T-helper 17 cell (primary cell): ENCODE measurements at places on chromosomes 1 and 21.

- DNase-seq, result no peak
These were observed 52.2 kb downstream of the EPB41 start for GRCh38 chr1:28966617-28967016.

DNA sequence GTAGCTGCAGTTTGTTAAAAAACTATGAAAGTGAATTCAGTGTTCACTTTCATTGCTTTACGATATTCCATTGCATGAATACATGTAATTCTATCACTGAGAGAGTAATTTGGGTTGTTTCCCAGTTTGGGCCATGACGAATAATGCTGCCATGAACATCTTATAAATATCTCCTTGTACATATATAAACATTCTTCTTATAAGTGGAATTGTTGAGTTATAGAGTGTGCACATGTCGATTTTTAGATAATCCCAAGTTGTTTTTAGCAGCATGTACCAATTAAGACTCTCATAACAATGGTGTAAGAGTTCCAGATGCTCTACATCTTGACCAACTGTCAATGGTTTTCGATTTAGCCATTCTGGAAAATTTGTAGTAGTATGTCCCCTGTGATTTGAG lies 40.9 kb downstream of the ALG6 start:
- no peak for DNase-seq

- no peak for DNase-seq
These were observed 217.6 kb downstream of the LYPLAL1 start for GRCh38 chr1:219391297-219391696.

DNA sequence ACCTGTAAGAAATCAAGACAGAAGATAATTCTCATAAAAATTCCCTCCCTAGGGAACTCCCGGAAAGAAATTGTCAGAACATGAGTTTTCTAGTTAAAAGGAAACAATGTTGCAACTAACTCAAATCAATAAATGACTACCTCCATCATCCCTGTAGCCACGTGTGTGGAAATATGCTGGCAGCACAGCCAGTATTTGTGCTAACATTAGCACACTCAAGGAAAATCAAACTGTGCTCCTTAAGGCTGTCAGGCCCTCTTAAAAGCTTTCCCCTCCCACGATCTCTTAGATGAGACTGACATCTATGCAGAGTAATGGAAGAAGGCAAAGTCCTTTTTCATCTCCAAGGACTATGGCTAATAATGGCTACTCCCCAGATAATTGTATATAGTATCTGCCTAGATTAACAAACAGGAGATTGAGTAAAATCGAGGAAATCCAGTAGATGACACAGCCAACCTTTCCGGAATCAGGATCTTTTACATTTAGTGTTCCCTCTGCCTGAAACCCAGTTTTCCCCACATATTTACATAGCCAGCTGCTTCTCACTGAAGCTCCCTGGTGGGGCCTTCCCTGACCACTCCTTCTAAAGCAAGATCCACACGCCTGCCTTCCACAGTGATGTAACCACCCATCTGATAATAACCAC lies 50.9 kb upstream of the NR5A2 start:
- no peak for DNase-seq

DNA sequence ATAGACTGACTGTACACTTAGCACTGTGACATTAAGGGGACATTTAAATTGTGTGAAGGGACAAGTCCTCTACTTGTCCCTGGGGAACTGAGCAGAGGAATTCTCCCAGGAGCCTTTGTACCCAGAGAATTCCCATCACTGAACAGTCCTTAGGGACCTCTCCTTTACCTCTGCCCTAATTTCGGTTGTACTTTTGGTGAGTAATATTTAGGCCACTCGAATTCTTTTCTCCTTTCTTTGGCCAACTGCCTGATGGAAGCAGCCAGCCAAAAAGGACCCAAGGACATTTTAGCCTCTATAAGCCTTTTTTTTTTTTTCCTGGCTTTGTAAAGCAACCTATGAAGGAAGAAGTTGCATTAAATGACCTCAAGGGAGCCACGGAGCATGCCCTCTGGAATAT lies 71.5 kb downstream of the NR5A2 start:
- DNase-seq, result no peak

- no peak for DNase-seq
These were observed 21.0 kb downstream of the RAB3GAP2 start for GRCh38 chr1:220251272-220251671.

DNA sequence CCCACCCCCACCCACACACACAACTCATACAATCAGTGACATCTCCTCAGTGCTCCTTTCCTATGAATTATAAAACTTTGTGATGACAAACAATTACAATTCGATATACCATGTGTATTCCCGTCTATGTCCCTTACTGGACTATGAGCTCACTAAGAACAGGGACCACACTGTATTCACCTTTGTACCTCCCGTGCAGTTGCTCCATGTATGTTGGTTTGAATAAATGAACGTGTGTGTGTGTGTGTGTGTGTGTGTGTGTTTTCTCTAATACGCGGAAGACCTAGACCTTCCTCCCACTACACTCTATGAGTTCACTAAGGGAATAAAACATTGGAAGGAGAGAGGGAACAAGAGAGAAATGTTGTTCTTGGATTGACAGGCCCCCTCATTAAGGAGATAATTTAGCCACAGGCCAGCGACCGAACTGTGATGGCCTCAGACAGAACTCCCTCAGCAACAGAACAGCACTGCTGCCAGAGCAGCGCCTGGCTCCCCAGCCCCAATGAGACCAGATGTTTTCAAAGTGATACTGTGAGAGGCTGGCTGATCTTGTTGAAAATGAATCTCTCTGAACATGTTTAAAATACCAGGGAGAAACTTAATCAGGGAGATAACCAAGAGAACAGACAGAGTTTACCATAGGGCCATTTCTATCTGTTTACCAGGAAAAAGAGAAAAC lies 21.7 kb downstream of the BCAR3 start:
- no peak for DNase-seq

GRCh38 chr1:193549081-193549480 lies 362.7 kb upstream of the B3GALT2 start:
- no peak for DNase-seq

DNA sequence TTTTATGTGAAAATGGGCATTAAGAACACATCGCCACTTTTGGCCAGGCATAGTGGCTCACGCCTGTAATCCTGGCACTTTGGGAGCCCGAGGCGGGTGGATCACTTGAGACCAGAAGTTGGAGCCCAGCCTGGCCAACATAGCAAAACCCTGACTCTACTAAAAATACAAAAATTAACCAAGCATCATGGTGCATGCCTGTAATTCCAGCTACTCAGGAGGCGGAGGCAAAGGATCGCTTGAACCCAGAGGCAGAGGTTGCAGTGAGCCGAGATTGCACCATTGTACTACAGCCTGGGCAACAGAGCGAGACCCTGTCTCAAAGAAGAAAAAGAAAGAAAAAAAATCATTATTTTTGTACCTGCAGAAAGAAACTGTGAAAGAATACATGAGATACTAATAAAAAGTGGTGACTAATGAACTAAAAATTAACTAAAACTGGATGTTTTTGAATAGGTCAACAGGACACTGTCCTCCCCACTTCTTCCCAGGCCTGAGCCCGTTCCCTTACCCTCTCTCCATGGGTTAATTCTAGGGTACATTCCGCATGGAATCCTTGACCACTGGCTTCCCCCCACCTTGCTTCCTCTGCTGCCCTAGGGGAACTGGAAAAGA lies 8.3 kb upstream of the TINAGL1 start:
- DNase-seq, result no peak

GRCh38 chr1:31831397-31832378 lies 15.9 kb upstream of the SPOCD1 start:
- no peak for DNase-seq
